ENCODE measurements at places on chromosomes 2 and 18.

GRCh38 chr2:11631462-11631861, 38.5 kb downstream of the NTSR2 start:
- peak; percentile 65 for DNase-seq

DNA sequence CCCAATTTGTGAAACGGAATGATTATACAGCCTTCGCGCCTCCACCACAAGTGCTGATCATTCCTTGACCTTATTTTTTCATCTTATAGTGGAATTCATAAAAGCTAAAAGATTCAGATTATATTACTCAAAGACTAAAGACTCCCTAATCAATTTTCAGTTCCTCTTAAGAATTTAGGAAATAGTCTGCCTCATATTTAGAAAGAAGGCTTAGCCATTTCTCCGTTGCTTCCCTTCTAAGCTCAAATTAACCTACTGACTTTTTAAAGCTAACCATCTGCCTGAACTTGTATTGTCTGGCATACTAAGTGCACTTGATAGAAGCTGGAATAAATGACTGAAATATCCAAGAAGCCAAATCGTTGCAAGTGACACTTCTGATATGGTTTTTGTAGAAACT, 44.7 kb downstream of the HNRNPLL start:
- DNase-seq, result no peak

GRCh38 chr18:41938445-41938844, 16.6 kb upstream of the PIK3C3 start:
- peak; percentile 65 for DNase-seq

DNA sequence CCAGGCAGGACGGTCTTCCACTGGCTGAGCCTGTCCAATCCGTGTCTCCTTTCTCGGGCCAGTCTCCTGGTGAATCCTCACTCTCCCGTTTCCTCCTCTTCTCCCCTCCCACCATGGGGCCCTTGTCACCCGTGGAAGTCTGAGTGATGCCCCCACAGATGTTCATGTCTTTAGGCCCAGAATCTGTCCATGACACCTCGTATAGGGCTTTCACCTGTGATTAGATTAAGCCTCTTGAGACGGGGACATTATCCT, 193.5 kb downstream of the ZFP36L2 start:
- no peak for DNase-seq

GRCh38 chr2:38146275-38146906, 70.4 kb upstream of the CYP1B1 start:
- DNase-seq, result peak; percentile 67

- DNase-seq, result no peak
Measured at GRCh38 chr2:237405006-237405559, 8.9 kb downstream of the COL6A3 start.

- no peak for DNase-seq
Measured at GRCh38 chr2:219664944-219665343, 37.5 kb downstream of the SLC4A3 start.

DNA sequence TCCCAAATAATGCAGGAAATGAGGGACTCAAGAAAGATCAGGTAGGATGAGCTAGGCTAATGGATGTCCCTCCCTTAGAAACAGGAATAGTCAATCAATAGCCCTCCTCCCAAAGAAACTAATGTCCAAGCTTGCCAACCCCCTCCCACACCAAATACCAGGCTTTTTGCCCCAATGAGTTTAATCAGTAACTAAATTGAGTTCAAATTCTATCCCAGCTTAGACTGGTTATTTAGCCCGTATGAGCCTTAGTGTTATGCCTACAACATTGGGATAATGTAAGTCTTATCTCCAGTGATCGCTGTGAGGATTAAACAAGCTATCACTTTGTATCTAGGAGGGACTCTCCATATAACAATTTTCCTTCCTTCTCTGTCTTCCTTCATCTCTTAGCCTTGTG, 310.7 kb downstream of the DPP10 start:
- no peak for DNase-seq

DNA sequence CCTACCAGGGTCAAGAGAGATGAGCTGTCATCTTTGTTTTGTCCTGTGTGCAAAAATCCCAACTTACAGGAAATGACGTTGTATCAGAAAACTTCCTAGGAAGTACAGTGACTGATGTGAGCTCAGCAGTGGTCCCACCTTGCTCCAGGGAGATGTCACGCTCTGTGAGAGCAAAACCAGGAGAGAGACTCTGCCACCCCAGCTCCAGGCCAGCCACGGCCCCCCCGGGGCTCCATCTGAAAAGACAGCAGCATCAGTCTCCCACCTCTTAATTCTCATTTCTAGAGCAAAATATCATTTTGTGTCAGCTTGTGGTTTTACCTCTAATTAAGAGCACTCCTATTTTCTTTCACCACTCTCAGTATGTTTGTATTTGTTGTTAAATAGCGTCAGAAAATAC, 57.5 kb downstream of the MYL12B start:
- no peak for DNase-seq

GRCh38 chr2:42170619-42171395, 1.7 kb downstream of the EML4 start:
- no peak for DNase-seq

DNA sequence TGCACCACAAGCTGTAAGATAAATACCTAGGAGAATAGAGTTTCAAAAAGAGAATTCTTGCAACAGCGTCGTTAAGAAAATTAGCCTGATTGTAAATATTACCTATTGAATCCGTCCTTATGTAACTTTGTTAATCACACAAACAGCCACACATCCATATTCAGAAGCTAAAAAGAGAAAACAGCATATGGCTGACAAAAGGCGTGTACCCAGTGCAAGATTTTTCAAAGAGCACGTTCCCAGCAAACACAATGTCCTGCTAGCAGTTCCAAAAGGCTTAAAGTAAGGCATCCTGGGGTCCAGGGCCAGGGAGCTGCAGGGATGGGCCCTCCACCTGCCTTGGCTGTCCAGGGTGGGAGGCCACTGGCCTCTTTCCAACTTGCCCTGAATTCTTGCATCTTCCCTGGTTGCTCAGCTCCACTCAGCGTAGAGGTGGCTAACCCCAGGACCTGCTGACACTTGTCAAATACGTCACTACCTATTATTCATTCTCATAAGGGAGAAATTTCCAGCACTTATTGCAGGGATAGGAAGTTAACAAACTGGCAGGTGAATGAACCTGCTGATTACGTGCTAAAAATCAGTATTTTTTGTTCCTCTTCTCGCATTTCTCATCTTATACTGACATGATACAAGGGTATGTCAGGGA, 102.1 kb upstream of the NEDD4L start:
- DNase-seq, result peak; percentile 90

DNA sequence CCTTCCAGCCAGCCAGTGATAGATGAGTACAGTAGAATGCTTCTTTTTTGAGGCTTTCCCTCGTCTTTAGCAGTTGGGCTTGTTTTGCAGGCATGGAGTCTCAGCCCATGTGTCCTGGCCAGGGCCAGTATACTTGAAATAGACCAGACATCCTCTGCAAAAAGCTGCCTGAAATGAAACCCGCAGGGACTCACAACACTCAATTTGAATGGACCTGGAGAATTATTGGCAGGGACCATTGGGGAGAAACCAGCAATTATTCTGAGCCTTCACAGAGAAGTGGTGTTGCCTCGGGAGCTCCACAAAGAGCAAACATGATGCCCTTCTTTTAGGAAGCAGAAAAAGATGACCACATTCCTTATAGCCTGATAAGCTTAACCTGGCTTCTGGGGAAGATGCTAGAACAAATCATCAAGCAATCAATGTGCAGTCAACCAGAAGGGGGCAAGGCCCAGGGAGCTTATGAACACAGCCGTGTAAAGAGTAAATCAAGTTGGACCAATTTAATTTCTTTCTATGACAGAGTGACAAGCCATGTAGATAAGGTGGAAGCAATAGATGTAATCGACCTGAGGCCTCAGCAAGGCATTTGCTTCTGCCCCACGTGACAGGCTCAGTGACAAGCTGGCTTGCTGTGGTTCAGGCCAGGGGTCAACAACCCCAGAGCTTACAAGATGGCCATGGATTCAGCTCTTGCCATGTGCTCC, 42.1 kb downstream of the BOD1L2 start:
- DNase-seq, result no peak

DNA sequence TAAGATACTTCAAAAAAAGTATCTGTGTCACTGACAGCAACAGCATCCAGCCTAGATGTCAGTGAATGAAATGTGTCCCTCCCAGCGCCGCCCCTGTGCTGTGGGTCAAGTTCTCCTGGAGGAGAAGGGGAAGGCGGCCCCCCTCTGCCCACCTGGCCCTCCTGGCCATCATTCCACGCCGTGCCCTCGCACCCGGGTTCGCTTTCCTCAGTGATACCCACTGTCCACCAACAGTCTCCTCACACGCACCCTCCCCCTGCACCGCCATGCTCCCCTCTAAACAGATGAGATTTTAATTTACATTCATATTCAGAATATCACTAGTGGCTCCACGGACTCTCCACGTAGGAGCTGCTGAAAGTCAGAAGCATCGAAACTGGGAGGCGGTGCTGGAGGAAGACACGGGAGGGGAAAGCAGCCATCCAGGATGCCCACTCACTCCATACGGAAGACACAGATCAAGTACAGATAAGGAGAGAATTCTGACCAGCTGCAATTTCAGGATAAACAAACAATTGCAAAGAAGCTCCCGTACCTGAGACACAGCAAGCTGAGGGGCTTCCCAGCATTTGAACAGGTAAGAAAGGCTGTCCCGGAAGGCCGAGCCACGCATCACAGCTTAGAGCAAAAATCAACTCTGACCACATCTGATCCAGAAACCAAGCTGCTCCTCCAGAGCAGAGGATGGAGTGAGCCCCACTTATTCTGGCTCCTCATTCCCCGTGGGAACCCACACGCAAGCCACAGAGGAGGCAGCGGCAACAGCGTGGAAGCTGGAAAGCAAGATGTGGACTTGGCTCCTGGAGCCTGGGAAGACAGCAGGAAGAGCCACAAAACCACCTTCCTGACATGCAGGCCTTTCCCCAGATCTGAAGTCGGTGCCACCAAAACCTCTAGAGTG, 49.7 kb downstream of the PXDN start:
- DNase-seq, result no peak

DNA sequence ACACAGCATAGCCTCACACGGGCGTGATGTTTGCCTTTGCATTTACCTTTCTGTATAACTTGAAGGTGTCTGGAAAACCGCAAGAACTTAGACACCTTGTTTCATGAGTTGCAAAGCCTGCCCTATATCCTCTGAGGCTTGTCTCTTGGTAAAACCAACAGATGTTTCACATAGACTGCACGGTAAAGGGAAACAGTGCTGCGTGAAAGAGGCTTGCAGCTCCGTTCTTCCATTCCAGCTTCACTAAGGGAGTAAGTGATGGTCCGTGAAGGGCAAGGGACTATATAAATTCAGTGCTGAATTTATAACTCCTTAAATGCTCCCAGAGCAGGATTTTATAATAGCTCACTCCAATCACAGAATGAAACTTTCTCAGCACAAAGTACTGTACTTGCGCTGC, 360.5 kb downstream of the SOX11 start:
- no peak for DNase-seq

GRCh38 chr18:73461780-73462059, 593.9 kb upstream of the NETO1 start:
- peak; percentile 36 for DNase-seq

DNA sequence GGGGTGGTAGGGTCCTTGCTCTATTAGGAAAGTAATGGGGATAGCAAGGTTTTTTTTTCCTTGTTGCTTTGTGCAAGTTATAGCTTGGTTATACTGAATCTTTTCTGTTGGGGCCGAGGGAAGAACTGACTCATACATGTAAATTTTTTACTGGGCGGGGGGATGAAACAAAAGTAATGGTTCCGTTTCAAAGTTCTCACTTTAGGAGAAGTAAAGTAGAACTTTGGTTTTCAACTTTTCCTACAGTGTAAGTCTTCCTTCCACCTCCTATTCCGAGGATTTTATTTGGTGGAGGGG, 1.1 kb downstream of the AFTPH start:
- peak; percentile 60 for DNase-seq

DNA sequence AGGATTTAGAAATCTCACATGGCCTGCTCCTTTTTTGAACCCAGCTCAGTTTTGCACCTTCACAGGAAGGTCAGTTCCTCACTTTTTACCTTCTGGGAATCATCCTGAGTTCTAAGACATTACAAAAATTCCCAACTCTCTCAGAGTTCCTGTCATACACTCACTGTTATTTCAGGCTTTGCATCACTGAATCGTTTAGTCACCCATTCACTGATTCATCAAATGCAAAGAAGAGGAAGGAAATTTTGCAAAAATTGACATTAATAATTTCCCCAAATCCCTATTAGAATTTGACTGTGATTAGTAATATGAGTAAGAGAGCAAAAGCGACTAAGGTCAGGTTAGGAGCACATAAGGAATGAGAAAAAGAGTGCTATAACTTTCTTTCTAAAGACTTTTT, 197.5 kb downstream of the PDE1A start:
- DNase-seq, result peak; percentile 48

- peak; percentile 30 for DNase-seq
Measured at GRCh38 chr2:150607390-150607811, 119.9 kb upstream of the RND3 start.

GRCh38 chr2:138500592-138501424, 762 bp upstream of the SPOPL start:
- DNase-seq, result no peak

DNA sequence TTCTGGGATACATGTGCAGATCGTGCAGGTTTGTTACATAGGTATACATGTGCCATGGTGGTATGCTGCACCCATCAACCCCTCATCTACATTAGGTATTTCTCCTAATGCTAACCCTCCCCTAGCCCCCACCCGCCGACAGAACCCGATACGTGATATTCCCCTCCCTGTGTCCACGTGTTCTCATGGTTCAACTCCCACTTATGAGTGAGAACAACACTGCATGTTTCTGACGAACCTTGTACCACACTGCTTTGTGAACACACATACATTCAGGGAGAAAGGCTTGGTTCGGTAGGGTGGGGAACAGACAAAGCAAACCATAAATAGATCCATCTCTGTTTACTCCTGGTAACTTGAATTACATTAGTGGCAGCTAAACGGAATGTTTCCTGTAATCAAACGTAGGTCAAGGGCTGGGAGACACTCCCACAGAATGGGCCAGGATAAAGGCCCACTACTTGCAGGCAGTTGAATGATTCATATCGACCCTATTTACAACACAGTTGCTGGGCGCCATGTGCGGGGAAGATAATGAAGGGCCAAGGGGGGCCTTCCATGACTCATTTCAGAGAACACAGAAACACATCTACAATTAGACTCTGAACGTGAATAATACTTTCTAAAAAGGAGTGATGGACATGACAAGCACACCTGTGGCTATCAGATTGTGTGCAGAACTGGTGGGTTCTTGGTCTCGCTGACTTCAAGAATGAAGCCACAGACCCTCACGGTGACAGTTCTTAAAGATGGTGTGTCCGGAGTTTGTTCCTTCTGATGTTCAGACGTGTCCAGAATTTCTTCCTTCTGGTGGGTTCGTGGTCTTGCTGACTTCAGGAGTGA, 56.8 kb upstream of the KIDINS220 start:
- no peak for DNase-seq

GRCh38 chr2:143807192-143807591, 678.0 kb downstream of the ARHGAP15 start:
- DNase-seq, result peak; percentile 10

- DNase-seq, result peak; percentile 90
Measured at GRCh38 chr2:48232351-48232750, 297.6 kb upstream of the STON1 start.
